ENCODE measurements at places on chromosomes 13 and 19.

- DNase-seq = no peak
Observed at GRCh38 chr13:64446372-64446771, 2783.8 kb downstream of the PCDH9 start.

DNA sequence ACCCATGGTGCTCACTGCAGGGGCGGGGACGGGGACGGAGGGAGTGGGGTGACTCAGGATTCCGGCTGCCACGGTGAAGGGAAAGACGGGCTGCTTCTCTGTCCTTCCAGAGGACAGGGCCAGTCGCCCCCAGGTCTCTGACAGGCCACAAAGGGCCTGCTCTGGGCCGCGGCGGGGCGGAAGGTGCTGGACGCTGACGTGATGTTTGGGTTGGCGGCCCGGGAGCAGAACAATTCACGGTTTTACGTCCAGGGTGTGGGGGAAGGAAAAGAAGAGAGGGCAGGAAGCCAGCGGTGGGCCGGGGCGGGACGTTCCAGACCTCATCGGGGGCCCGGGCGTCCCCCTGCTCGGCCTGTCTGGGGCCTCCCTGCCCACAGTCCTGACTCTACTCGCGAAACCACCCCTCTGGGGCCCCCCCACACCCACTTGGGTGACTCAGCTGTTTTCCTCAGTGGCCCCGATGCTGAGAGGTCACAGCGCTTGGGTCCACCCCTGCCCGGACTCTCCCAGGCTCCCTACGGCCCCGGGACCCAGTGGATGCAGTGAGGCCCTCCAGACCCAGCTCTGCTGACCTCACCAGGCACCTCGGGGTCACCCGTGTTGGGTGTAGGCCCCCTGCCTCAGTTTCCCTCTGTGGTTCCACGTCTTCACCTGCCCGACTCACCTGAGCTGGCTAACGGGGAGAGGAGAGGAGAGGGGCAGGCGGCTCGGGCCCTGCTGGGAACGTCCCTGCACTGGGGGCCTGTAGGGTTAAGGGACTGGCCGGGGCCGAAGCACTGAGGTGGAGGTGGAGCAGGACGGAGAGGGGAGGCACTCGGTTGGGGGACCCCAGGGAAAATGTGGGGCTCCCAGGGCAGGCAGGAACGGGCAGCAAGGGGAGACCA is 29.2 kb downstream of the PIP5K1C start:
- DNase-seq = peak; percentile 38

- no peak for DNase-seq
Observed at GRCh38 chr13:90197722-90198121, 1149.8 kb upstream of the MIR17HG start.

GRCh38 chr13:58843567-58843966 is 1212.0 kb downstream of the PCDH17 start:
- DNase-seq = no peak
